ENCODE measurements at places on chromosomes 5 and 9. TPM values are rescaled to one million over a fixed set of nuclear protein-coding genes. Genes with fewer than 3 reads are reported as not detected.
A peak's percentile ranks its signal among the peaks of the same experiment; 100 is the strongest.

- DNase-seq: peak; percentile 29
These were observed 576 bp downstream of the CHD1 start for GRCh38 chr5:98927989-98928872.

GRCh38 chr5:139852696-139853095, 57.1 kb downstream of the PSD2 start:
- DNase-seq: no peak

GRCh38 chr5:101580591-101580990, 677.5 kb upstream of the ST8SIA4 start:
- no peak for DNase-seq

GRCh38 chr5:35822511-35822910, 34.2 kb upstream of the IL7R start:
- DNase-seq: no peak

GRCh38 chr9:72794946-72795345, 157.9 kb downstream of the ALDH1A1 start:
- DNase-seq: no peak

The KCNN2 gene
- under 0.01 TPM for total RNA-seq

The C9 gene
- total RNA-seq: not detected

The MBLAC2 gene
- 12.9 TPM for total RNA-seq
